ENCODE measurements at places on chromosomes 7 and 10.

GRCh38 chr7:92276460-92276864, 30.7 kb downstream of the ANKIB1 start:
- no peak for DNase-seq

DNA sequence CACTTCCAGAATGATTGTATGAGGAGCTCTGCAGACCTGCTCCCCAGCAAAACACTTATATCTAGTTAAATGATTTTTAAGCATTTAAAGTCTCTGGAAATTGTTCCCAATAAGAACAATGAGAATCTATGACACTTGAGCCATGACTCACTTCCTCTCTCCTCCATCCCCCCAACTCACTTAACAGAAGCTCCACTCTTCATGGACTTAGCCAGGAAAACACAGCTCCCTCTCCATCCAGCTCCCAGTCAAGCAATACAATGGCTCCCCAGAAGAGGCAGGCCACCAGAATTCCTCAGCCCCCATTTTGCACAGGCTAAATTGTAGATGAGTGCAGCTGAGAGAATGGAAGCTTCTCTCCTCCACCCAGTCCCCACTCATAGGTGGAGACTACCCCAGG, 27.0 kb downstream of the AOC1 start:
- DNase-seq, result peak; percentile 89

- DNase-seq, result no peak
Observed at GRCh38 chr10:28442403-28442802, 90.5 kb upstream of the WAC start.

- DNase-seq, result no peak
Observed at GRCh38 chr7:55369427-55370400, 4.6 kb downstream of the LANCL2 start.

DNA sequence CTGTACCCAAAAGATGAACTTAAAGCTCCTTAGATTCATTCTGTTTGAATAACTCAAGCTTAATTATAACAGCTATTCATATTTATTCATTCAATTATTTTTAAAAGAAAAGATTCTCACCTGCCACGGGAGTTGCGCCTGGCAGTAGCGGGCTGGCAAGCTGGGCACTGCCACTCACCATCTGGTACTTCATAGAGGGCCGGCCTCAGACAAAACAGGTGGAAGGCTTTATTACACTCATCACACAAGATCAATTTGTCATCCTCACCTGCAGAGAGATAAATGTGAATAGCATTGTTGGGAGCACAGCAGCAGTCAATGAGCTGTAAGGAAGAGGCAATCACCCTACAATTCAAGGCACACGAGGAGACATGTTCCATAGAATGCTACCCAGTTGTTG, 15.8 kb downstream of the FZD9 start:
- DNase-seq, result no peak

DNA sequence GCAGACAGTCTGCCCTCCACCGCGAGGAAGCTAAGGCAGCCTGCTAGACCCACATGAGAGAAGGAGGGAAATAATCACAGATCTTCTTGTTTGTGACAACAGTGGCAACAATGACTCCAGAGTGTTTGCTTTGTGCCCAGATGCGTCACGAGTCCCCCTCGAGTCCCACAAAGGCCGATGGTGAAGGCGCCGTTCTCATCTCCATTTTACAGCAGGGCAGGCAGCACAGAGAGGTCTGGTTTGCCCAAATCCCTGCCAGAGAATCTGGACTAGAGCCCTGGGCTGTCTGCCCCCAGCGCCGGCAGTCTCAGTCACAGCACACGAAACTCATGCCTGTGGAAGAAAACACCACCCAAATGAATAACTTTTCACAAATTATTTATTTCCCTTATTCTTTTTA, 38.1 kb downstream of the KIAA1549 start:
- no peak for DNase-seq

GRCh38 chr7:142811154-142811737, 40.5 kb downstream of the PRSS2 start:
- peak; percentile 69 for DNase-seq

- DNase-seq, result no peak
Observed at GRCh38 chr7:24227603-24228359, 56.2 kb upstream of the NPY start.

Data from DMS53 (cell line).